ENCODE measurements at places on chromosomes 13 and 19.

- no peak for DNase-seq
These were observed 34.8 kb downstream of the FOXO1 start for GRCh38 chr13:40631605-40632004.

DNA sequence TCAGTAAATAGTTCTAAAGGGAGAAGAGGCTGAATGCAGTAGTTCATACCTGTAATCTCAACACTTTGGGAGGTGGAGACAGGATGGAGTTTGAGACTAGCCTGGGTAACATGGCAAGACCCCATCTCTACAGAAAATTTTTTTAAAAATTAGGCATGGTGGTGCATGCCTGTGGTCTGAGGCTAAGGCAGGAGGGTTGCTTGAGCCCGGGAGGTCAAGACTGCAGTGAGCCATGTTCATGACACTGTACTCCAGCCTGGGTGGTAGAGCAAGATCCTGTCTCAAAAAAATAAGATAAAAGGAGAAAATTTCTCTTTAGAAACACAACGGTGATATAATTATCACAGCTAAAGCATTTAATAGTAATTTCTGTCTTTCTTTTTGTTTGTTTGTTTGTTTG, 57.1 kb downstream of the SIPA1L3 start:
- no peak for DNase-seq

DNA sequence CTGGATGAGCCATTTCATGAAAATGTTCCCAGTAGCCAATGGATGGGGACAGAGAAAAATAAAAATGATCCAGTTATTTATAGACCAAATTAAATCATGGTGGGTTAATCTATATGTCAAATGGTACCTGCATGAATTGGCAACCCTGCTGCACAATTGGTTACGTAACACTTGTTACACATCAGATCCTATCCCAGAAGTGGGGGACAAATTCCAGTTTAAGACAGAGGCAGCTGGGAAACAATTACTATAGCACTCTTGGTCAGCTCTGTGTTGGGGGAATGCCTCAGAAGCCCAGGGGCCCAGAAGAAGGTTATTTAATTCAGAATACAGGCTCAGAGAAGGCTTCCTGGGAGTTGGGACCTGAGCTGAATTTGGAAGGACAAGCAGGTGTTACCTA, 81.1 kb upstream of the FLT1 start:
- no peak for DNase-seq

DNA sequence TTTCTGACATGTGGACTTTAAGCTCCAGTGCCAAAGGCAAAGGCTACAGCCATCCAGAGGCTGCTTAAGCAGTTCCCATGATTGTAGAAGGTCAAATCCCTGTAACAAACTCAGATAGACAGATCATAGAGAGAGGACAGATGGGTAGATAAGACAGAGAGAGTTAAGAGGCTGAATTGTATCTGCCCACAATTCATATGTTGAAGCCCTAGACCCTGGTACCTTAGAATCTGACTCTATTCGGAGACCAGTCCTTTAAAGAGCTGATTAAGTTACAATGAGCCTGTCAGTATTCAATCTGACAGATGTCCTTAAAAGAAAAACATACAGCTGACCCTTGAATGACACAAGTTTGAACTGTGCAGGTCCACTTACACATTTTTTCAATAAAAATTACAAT, 115.2 kb downstream of the RAP2A start:
- DNase-seq, result no peak

GRCh38 chr13:106942563-106942962, 374.6 kb upstream of the ARGLU1 start:
- no peak for DNase-seq

DNA sequence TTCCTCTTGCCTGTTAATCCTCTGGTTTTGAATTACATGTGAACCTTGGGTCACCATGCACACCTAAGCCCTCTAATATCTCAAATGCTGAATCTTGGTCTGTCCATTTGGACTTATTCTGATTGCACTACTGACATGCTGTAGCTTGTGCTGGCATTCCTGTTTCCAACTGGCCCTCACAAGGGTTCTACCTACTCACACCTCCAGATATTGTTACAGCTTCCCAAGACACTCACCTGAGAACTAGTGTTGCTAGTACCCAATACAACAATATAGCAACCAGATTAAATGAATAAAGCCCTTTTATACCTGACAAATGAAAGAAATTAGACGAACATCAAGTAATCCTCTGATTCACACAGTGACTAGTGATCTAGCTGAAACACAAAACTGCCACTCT, 16.6 kb downstream of the TEX30 start:
- no peak for DNase-seq

- DNase-seq, result no peak
These were observed 8.3 kb upstream of the SYCN start for GRCh38 chr19:39212375-39212742.

DNA sequence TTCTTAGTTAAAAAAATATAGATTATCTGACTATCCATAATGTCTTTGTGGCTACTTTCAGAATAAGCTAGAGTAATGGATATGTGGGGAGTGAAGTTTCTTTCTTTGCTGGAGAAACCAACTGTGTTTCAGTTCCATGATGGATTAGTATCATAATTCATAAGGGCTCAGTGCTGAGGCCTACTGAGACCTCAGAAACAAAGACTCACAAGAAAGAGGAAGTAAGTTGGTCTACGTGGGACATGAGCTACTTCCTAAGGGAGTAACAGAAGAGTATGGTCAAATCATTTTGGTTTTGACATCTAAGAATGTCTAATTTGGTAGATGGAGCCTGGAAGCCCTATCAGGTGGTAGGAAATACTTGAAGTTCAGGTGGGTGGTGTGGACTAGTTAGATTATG, 99.0 kb upstream of the HTR2A start:
- no peak for DNase-seq

DNA sequence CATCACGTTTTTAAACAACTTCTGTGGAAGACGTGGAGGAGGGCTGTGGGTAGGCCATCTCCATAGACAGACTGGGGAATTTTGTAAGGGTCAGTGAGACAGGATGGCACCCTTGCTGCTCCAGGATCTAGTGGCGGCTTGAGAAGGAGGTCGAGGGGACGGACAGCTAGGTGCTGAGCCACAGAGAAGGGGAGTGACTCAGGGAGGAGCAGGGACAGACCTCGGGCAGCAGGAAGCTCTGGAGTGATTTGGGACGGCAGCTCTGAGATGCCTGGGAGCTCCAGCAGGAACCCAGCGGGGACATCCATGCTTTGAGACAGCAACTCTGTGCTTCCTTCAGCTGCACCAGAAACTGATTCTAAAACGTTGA, 169.1 kb upstream of the SOX1 start:
- DNase-seq, result no peak

DNA sequence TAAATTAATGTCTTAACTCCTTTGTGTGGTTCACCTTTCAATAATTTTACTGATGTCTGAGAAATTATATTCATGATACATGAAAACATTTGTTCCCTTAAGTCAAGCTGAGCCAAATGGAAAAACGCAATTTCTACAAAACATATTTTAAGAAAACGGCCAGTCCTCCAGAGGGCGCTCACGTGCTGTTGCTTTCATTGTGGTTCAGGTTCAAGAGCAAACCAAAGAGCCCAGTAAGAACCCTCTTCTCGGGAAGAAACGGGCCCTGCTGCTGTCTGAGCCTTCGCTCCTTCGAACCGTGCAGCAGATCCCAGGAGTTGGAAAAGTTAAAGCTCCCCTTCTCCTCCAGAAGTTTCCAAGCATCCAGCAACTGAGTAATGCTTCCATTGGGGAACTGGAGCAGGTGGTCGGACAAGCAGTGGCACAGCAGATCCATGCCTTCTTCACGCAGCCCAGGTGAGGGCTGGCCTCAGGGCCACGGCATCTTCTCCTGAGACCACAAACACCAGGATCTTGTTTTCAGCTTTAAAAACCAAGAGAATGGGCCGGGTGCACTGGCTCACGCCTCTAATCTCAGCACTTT, 4.3 kb downstream of the FAAP24 start:
- DNase-seq, result peak; percentile 26

DNA sequence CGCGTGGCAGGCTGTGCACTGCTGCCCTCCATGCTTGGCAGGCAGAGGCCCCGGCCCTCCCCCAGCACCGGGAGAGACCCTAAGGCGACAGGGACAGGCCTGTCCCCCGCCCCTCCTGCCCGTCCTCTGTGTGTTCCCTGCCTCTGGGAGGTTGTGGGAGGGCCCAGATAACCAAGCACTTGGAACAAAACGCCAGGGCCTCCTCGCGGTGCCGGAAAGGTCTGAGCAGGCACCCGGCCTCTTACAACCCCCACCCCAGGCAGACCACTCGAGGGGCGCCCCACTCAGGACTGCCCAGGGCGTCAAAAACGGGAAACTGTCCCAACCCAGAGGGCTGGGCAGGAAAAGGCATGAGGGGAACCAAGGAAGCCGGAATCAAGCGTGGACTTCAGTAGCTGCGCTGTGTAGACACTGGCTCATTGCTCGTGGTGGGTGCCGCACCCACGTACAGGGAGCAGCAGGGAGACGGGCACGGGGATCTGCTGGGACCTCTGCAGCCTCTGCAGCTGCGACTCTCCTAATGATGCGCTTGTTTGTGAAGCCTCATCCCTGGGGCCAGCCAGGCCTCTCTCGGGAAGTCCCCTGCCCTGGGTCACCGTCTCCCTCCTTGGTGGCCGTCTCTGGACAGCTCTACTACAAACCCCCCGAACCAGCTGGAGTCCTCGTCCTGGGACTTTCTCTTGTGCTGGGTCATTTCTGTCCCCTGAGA, 20.0 kb downstream of the GNA11 start:
- no peak for DNase-seq

DNA sequence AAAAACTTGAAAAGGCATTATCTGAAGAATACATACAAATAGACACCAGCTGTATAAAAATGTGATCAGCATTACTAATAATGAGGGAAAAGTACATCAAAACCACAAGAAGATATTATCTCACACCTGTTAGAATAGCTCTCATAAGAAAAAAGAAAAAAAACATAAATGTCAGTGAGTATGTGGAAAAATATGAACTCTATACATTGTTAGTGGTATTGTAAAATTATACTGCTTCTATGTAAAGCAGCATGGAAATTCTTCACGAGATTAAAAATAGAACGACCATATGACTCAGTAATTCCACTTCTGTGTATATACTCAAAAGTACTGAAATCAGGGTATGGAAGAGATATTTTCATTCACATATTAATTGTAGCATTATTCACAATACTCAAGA, 1146.4 kb downstream of the SLITRK5 start:
- DNase-seq, result no peak

DNA sequence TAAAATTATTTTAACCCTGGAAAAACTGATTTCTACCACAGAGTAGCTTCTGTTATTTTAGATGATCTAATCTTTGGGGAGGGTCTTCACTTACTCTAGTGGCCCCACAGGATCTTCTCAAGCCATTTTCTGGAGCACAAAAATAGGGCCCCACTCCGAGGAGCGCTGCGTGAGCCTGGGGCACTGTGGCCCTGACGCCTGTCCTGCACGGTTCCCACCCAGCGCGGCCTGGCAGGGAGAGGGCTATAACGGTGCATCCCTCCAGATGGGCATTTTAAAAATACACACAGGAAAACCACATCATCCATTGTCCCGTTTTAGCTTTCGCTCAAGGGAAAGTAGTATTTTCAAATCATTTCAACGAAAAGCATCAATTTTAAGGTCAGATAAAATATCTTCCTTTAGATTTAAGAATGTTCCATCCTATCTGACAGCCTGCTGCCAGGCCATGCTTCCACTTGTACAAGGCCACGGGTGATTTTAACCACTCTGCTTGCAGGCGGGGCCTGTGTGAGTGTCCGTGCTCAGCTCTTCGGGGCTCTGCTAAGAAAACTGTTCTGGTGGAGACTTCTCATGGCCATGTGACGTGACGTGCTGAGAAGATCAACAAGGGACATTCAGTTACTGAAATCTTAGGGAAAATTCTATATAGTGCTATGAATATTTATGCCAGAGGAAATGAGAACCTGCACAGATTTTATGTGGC, 683.8 kb upstream of the SGCG start:
- DNase-seq, result no peak

- DNase-seq, result no peak
These were observed 16.1 kb upstream of the IRGC start for GRCh38 chr19:43699506-43700394.

DNA sequence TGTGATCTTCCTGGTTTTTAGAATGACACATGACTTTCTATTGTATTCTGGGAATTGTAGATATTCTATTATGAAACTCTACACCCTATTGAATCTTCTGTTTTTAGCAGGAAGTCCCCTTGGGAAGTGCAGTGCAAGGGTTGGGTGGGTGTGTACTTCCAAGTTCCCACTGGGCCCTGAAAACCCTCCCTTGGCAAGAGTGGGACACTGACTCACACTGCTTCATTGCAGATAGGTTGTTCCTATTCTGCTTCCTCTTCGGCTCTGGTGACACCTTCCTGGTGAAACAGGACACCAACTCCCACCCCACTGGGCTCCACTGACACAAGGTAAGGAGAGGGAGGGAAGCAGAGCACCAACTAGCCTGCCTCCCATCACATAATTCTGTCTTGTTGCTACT, 121.8 kb downstream of the KCTD12 start:
- DNase-seq, result peak; percentile 68
